ENCODE measurements at places on chromosomes 6 and 20.

DNA sequence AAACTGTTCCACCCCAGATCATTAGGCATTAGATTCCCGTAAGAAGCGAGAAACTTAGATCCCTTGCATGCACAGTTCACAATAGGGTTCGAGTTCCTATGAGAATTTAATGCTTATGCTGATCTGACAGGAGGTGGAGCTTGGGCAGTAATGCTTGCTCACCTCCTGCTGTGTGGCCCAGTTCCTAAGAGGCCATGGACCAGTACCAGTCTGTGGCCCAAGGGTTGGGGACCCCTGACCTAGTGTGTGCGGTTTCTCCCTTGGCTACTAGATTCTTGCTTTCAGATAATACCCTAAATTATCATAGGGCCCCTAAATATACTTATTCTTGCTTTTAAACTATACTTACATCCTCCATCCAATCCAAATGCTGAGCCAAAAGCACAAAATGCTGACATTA lies 1.9 kb upstream of the GPSM3 start:
- DNase-seq = no peak

DNA sequence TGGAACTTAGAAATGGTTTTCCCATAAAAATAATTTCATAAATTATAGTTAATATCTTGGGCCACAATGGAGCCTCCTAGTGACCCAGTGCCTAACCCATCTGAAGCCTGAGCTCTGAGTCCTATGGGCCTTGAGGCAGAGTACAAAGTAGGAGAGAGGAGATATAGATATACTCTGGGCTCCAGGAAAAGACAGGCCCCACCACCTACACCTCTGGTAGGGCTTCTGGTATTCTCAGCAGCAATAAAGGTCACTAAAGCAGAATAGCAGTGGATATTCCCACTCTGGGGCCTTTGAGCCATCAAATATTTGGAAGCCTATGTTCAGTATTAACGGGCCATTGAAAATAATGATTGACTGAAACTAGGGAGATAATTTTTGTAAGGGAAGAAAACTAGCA lies 24.1 kb downstream of the CYP39A1 start:
- no peak for DNase-seq

GRCh38 chr6:83151114-83151513 lies 42.0 kb downstream of the PGM3 start:
- no peak for DNase-seq

GRCh38 chr20:1212607-1213396 lies 9.5 kb downstream of the C20orf202 start:
- DNase-seq = peak; percentile 77

- DNase-seq = peak; percentile 59
Measured at GRCh38 chr6:44255871-44256774, 1.2 kb downstream of the SLC35B2 start.

DNA sequence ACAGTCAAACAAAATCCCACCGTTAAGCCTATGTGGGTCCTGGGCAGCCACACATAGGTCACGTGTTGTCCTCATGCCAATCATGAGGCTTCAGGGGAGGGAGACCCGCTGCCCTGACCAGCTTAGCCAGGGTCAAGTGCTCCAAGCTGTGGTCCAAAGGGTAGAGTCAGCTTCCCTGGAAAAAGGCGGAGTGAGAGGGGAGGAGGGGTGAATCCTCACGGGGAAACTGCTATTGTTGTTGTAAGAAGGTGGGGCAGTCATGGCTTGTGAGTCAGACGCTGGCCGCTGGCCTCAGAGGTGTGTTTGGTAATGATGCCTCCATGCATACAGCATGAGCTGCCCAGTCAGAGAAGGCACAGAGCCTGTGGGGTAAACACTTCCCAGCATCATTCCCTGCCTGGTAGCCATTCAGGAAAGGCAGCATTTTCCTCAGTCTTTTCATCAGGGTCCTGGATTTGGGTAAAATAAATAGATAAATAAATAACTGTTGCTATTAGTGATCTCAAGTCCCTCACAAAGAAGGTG lies 8.7 kb downstream of the CST3 start:
- DNase-seq = peak; percentile 9

DNA sequence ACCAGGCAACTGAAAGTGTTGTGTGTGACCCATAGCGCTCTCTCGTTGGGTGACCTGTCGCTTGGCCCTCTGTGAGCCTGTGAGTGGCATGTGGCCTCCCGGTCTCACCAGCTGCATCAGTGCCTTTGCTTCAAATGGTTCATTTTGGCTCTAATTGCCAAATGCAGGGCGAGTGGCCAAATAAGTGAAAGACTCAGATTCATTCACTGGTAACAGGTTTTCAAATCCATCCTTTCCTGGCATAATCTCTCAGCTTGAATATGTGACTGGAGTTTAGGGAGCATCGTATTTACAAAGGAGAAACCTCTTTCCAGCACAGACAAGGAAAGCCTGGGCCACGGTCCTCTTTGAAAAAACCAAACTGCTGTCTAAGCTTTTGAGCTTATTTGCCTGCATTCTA lies 321.6 kb upstream of the QKI start:
- no peak for DNase-seq

DNA sequence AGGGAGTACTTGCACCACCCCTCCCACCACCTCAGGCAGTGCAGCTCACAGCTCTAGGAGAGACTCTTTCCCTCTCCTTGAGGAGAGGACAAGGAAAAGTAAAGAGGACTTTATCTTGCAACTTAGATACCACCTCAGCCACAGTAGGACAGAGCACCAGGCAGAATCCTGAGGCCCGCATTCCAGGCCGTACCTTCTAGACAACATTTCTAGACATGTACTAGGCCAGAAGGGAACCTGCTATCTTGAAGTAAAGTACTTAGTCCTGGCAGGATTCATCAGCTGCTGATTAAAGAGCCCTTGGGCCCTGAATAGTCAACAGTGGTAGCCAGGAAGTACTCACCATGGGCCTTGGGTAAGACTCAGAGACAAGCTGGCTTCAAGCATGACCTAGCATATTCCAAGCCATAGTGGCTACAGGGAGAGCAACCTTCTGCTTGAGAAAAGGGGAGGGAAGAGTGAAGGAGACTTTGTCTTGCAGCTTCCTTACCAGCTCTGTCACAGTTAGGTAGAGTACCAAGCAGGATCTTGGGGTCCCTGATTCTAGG lies 384.4 kb upstream of the RNF217 start:
- no peak for DNase-seq

GRCh38 chr6:89438248-89438647 lies 5.3 kb downstream of the ANKRD6 start:
- DNase-seq = no peak

GRCh38 chr6:19472850-19473249 lies 364.3 kb upstream of the ID4 start:
- peak; percentile 27 for DNase-seq

GRCh38 chr20:35662551-35662950 lies 2.1 kb downstream of the CPNE1 start:
- no peak for DNase-seq

DNA sequence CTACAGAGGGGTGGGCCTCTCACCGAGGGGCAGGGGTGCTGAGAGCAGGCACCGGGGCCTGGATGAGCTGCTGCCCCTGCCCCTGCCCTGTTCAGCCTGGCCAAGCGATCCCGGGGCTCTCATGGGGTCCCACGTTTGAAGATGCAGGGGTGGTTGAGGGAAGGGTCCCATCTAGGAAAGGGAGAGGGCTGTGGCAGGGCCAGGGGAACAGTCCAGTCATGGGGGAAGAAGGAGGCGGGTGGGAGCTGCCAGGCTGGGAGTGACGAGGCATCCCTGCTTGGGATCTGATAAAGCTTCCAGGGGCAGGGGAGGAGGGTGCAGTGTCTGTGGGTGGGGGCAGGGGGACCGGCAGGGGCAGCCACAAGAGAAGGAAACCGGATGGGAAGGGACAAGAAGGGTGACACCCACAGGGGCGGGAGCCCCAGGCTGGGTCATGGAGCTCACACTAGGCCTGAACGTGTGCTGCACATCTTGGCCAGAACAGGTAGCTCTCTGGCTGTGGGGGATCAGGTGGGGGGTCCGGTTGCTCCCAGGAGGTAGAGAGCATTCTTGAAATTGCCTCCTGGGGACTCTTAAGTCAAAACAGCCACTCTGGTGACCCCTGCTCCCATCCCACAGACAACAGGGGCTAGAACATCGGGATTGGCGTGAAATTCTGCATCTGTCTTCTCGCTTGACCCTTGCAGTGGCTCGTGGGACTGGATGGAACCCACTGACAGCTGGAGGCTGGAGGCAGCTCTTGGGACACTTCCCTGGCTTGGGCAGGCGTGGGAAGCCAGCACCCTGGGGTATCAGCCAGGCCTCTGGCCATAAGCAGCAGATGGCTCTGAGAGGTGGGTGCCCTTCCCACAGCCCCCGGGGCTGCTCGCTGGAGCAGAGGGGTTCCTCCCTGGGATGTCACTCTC lies 58.0 kb upstream of the GATA5 start:
- no peak for DNase-seq

- DNase-seq = no peak
Measured at GRCh38 chr20:59804871-59805665, 128.4 kb downstream of the SYCP2 start.

DNA sequence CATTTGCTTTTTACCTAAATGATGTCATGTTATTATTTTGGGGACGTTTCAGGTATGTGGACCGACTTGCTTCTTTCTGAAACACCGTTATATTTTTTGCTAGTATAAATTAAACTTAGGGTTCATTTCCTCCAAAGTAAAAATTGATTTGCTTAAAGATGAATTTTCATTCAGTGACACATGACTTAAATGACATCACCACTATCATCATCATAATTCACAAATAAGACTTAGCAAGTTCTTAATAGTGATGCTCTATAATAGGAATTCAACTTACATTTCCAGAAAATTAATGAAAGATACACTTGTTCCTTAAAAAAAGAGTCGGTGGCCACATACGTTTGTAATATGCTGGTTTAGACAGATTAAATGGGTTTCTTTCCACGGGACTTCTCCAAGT lies 9.3 kb downstream of the IRF4 start:
- no peak for DNase-seq

GRCh38 chr6:1709234-1709641 lies 99.5 kb downstream of the FOXC1 start:
- no peak for DNase-seq

- DNase-seq = peak; percentile 86
Measured at GRCh38 chr6:56370127-56370540, 122.8 kb upstream of the COL21A1 start.

DNA sequence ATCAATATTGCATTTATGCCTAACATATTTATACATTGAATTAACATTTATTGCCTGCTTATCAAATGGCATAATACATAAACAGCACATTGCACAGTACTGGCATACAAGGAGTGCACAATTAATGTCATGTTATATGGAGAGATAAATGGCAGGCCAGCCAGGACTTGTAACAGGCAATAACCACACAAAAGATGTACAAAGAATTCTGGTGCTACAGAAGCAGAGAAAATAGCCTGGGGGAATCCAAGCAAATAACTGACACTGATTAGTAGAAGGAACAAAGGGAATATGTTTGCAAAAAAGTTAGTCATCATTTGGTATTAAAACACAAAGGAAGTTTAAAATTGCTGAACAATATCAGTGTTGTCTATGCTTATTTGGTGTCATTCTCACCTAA lies 27.3 kb downstream of the COL21A1 start:
- peak; percentile 97 for DNase-seq

- peak; percentile 49 for DNase-seq
Measured at GRCh38 chr6:156102129-156102528, 646.5 kb upstream of the NOX3 start.

GRCh38 chr6:35796236-35796635 lies 887 bp downstream of the CLPS start:
- DNase-seq = no peak

DNA sequence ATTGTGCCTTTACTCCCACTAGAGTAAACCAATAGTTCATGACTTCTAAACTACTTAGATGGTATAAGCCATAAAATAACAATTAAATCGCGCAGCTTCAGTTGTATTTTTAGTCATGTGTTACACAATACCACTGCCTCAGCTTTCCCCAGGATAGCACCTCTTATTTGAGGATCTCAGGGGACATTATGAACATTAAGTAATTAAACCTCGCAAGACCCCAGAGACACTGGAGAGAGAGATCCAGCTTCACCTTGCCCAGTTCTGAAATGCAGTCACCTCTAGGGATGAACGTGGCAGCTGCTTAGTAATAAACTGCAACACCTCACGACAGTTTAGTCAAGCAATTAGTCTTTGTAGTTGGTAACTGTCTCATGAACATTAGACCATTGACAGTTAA lies 87.1 kb downstream of the CFAP61 start:
- DNase-seq = peak; percentile 49

GRCh38 chr6:166258854-166259276 lies 49.3 kb downstream of the PRR18 start:
- DNase-seq = no peak

DNA sequence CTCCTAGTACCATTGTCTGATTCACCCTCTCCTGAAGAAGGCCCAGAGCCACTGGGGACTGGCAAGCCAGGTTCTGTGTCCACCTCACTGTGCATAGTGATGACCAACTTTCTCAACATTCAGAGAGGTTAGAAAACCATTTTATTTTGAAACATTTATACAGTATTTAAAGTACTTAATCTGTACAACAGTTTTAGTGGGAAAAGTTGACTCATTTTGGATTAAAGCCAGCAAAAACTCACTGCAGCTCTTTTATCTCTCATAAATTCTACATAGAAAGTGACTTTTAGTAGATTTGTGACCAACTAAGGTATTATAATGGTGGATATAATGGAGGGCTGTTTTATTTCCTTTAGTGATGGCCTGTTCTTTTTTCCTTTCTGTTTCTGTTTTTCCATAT lies 9.7 kb downstream of the TULP4 start:
- no peak for DNase-seq

DNA sequence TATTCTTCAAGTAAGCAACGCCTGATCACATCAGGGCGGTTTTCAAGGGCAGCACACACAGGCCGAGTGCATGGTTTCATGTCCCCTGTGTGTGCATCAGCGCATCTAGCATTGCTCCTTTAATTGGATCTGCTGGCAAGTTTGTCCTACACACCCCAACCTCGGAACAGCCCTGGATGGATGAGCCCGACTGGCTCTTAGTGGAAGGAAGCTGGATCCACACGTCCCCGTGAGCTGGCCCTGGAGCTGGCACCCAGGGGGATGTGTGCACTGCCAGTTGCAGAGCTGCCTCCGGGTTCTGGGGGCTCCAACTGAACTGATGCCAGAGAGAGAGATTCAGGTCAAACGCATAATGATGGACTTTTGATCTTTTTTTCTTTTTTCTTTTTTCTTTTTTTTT lies 39.2 kb upstream of the QKI start:
- DNase-seq = no peak

DNA sequence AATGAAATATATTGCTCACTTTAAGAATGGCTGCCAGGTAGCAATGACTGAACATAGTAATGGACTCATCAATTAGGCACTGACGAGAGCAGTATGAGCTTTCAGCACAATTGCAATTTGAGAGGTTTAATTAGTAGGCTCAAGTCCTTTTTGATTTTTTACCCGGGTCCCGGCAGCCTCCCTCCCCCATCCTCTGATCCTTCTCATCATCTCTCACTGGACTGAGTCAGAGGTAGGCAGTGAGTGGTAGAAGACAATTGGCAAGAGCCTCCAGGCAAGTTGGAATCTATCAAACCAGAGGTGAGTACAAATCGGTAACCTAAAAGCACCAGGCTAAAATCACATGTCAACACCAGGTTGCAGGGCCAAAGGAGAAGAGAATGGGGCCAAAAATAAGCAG lies 107.9 kb downstream of the DCDC2 start:
- peak; percentile 95 for DNase-seq

- DNase-seq = no peak
Measured at GRCh38 chr6:827431-827830, 134.5 kb upstream of the EXOC2 start.

GRCh38 chr20:23658336-23658735 lies 20.6 kb upstream of the CST3 start:
- no peak for DNase-seq

Measured in NCI-H69 (cell line).